Cardiac septum (tissue), 1 donor: ENCODE measurements at places on chromosomes 5 and 9. TPM values are rescaled to one million over a fixed set of nuclear protein-coding genes. Genes with fewer than 3 reads are reported as not detected.

The SPATA31D4 gene
- total RNA-seq, result not detected

DNA sequence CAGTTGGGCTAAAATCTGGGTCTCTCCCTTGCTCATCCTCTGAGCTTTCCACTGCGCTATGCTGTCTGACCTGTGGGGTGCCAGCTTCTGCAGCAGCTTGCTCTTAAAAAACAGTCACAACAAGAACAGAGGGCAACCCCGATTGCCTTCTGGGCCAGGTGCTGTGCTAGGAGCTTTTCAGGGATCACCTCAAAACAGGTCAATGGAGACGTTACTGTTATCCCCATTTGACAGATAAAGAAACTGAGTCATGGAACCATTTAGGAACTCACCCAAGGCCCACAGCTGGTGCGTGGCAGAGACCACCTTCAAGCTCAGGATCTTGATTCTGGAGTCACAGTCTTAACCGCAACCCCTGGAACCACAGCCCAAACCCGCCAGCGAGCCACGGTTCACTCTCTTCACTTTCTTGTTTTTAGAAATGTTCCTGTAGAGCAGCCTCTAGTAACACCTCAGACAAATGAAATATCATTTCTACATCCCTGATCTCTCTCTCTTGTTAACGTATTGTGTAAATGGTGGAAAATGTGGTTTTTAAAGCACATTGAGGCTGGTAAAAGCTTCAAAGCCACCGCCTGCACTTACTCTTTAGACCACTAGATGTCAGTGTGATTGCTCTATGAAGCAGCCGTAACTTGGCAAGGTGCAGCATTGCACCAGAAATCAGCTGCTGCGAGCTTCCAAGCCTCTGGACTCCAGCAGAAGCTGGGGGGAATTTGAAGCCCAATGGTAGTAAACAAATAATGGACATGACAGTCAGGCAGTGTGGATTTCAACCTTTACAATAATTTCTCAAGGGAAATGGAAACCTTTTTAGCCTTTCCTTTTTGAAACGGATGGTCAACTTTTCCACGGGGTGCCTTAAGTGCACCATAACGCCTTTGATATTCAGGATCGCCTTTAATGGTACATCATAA is 1.7 kb downstream of the FYB1 start:
- DNase-seq, result no peak

DNA sequence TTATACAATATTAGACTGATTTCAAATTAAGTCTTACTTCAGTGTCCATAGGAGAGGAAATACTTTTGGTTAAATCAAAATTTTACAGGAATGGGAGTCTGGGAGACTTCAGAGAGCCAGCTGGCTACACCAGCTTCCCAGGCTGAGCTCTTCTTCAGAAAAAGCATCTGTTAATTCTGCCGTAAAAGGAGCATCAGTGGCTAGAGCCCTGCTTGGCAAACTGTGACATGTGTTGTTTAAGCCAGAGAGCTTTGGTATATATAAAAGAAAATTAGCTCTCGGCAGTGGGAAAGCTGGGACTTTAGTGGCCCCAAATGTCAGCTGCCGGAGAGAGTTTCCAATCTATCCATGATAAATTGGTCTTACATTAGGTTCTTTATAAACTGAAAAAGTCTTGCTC is 378.8 kb upstream of the TUSC1 start:
- DNase-seq, result no peak

GRCh38 chr9:4118666-4119065 is 181.2 kb downstream of the GLIS3 start:
- DNase-seq, result no peak
